ENCODE measurements at places on chromosomes 2 and 18.

GRCh38 chr2:45138904-45139303 lies 129.7 kb upstream of the SIX2 start:
- DNase-seq: no peak

DNA sequence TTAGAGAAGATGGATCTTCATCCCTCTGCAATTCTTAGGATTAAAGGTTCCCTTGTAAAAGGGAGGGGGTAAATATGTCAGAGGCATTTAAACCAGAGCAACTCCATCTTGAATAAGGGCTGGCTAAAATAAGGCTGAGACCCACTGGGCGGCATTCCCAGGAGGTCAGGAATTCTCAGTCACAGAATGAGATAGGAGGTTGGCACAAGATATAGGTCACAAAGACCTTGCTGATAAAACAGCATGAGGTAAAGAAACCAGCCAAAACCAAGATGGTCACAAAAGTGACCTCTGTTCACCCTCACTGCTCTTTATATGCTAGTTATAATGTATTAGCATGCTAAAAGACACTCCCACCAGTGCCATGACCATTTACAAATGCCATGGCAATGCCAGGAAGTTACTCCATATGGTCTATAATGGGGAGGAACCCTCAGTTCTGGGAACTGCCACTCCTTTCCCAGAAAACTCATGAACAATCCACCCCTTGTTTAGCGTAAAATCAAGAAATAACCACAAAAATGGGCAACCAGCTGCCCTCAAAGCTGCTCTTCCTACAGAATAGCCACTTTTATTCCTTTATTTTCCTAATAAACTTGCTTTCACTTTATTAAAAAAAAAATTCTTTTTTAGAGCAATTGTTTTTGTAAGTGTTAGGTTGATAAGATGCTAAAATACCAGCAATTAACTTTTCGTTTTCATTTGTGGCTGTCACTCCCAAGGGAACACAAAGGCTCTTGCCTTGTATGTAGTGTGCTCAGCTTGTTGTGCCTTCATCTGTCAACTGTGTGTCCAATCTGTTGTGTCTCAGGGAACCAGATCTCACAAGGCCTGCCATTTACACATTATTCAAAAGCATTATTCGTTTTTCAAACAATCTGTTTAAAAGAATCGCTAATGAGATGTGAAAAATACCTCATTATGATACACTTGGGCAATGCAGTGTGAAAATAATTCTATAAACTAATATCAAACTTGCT lies 205.2 kb upstream of the RGPD4 start:
- DNase-seq: no peak

- DNase-seq: no peak
Observed at GRCh38 chr2:46388881-46389280, 90.5 kb upstream of the TMEM247 start.

DNA sequence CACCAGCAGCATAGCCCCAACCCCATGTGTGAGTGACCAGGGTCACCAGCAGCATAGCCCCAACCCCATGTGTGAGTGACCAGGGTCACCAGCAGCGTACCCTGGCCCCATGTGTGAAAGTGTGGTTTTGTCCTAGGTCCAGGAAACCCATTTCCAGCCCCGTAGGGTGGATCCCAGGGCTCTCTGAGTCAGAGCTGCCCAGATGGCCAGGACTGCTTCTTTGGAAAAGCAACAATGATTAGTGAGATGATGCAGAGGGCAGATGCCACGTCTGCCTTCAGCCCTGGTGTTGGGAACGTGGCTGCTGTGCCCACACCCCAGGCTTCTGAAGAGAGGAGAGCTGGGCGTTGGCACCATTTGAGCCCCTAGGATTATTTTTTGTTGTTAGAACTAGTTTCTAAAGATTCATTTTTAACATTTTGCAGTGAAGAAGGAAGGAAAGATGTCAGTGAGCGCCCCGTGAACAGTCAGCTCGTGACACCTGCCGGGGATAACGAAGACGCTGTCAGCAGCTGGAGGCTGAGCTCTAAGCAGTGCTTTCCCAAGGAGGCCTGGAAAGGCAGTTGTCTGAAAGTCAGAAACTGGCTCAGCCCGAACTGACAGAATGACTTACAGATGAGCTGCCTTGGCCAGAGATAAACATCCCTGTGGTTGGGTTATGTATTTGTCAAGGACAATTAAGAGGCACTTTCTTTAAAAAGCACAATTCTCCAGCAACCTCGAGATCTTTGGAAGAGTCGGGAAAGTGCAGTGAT lies 32.1 kb upstream of the KCNG2 start:
- no peak for DNase-seq

GRCh38 chr2:204161886-204162285 lies 225.3 kb downstream of the ICOS start:
- no peak for DNase-seq

GRCh38 chr2:53452957-53453748 lies 314.5 kb upstream of the CHAC2 start:
- DNase-seq: no peak

DNA sequence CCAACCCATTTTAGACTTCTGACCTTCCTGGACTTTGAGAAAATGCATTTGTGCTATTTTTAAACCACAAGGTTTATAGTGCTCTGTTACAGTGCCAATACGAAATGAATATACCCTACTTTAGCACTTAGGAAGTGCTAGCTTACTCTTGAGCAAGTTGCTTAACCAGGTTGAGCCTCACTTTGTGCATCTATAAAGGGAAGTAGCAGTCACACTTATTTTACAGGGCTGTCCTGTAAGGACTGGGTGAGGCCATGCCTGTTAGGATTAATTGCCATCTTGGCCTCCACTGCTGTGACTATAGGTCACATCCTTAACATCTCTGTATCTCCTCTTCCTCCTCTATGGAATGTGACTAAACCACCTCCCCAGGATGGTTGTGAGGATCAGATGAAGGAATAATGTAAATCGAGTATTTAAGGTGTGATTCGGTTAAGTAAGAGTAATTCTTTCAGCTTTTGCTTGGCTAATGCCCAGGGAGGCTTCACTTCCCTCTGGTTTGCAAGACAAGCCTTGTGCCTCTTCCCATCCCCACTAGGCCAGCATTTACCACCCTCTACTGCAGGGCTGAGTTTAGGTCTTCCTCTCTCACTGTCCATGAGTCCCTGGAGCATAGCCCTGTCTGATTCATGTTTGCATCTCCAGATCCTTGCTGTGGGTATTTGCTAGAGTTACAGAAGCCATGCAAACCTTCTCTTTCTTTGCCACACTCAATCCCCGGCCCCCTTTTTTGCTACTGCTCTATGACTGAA lies 341.2 kb downstream of the ZNF521 start:
- DNase-seq: no peak

DNA sequence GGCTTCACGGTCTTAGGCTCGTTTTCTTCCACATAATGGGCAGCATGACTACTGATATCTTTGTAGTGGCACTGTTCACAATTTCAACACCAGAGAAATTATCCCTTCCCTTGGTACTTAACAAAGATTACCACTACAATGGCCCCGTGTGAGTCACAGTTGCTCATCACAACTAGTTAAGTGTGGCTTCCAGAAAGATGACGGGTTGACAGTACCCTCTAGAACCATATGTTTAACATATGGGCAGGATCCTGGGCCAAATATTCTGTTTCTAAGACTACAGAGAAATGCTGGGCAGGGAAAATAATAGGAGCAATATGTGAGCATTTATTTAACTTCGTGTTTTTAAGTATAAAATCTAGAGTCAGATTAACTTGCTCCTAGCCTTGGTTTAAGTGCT lies 780.1 kb upstream of the LINC00305 start:
- DNase-seq: no peak

DNA sequence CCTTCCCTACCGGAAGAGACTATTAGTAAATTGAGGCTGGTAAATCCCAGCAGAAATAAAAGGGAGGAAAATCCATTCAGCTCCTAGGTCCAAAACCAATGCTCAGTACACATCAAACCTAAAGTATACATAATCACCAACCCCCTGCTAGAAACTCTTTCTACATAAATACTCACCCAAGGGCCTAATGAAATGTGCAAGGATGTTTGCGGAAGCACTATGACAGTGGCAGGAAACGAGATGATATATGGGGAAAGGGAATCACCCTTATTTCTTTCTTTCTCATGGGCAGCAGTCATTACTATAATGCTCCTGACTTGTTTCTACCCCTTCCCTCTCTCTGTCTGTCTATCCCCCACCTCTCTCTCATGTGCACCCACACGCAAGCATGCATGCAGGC lies 1.3 kb upstream of the SCTR start:
- DNase-seq: no peak

GRCh38 chr18:24678626-24679025 lies 218.2 kb downstream of the HRH4 start:
- no peak for DNase-seq

DNA sequence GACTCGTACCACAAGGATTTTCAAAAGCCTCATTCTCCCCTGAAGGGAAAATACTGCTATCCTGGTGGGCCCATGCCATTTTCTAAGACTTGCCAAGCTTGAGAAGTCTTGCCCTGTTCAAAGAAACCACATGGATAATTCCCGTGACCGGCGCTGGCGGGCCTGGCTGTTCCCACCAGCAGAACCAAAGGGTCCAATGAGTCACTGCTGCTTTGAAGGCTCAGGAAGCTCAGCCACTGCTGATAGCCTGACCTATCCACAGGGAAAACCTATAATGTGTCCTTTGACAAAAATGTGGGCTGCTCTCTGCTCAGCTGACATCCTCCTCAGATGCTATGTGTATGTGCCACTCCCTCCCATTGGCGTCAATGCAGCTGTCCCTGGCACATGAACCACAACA lies 137.9 kb upstream of the RAB12 start:
- no peak for DNase-seq

GRCh38 chr2:98696200-98696599 lies 34.7 kb downstream of the MGAT4A start:
- no peak for DNase-seq

- DNase-seq: no peak
Observed at GRCh38 chr2:84472856-84473565, 13.9 kb upstream of the SUCLG1 start.

- DNase-seq: peak; percentile 9
Observed at GRCh38 chr2:68320118-68320641, 431 bp upstream of the CNRIP1 start.

DNA sequence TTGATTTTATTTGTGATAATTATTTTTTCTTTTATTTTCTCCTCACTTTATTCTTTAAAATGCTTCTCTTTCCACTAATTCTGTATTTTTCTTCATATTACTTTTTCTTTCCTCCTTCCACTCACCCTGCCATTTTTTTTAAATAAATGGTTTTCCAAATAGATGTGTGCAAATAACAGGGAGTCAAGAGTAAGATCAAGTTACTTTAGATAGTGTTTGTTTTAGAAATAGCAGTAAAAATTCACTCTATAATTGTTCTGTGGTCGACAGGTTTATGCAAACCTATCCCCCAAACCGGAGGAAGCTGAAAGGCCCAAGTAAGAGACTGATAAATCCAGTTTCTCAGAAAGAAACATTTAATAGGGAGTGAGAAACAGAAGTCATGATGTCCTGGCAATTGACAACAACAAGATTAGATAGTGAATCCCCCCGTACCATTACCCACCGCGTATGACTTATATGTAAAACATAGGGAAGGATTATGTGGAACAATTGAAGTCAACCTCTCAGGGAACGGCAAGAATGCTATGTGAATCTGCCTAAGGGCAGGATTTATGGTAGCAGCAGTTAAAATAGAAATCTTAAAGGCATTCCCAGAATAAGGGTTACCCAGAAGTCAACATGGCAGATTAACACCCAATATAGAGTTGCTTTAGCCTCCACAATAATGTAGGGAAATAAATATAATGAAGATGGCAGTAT lies 75.5 kb downstream of the KYNU start:
- DNase-seq: no peak

DNA sequence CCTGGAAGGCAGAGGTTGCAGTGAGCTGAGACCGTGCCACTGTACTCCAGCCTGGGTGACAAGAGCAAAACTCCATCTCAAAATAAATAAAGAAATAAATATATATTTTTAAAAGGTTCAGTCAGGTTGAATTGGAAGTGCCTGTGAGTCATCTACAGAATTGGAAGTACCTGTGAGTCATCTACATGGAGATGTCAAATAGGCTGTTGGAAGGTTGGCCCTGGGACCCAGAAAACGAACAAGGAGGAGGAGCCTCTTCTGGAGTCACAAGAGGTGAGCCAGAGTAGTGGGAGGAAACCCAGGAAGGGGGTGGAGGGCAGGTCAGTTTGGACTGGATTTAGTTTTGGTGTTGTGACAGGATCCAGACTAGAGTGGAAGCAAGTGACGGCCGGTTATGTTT lies 15.2 kb upstream of the SCYGR1 start:
- DNase-seq: no peak

GRCh38 chr2:72129681-72130340 lies 17.9 kb downstream of the CYP26B1 start:
- DNase-seq: no peak

DNA sequence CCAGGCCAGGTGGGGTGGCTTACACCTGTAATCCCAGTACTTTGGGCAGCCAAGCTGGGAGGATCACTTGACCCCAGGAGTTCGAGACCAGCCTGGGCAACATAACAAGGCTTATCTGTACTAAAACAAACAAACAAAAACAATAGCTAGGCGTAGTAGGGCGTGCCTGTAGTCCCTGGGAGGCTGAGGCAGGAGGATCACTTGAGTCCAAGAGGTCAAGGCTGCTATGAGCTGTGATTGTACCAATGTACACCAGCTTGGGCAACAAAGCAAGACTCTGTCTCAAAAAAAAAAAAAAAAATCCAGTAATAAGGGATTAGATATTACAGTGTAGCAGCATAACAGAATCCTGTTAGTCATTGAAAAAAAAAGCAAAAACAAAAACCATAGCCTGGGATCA lies 223.2 kb upstream of the FOSL2 start:
- no peak for DNase-seq

DNA sequence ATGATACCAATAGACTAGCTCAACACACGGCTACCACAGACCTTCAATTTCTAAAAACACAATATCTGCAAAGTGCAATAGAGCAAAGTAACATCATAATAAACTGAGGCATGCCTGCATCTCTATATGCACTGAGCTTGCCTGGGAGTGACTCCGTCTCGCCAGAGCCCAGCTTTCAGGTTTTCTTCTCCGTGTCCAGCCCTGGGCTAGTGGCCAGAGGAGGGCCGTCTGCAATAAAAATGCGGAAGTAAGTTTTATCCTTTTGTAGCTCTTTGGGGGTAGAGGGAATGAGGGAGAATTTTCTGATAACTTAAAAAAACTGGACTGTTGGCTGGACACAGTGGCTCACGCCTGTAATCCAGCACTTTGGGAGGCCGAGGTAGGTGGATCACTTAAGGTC lies 41.0 kb upstream of the GPR17 start:
- no peak for DNase-seq

DNA sequence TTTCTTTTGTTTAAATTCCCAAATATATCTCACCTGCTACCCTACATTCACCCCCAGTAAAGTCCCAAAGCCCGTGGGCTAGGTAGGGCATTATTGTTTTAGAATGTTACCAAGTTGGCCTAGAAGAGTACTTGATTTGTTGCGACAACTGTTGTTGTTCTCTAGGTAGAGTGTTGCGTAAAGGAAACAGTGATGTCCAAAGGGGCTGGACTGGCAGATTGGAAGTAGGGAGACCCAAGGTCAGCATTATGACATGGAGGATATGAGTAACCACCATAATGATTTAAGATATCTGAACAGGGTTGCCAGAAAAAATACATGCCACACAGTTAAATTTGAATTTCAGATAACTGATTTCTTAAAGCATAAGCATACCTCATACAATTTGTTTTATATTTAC lies 39.2 kb downstream of the SCN1A start:
- DNase-seq: no peak
